Pancreas (tissue), 10 donors: ENCODE measurements at places on chromosomes 12 and 14. TPM values are rescaled to one million over a fixed set of nuclear protein-coding genes. Genes with fewer than 3 reads are reported as not detected.

PCED1B gene
- total RNA-seq: 0.71 TPM

TAS2R14 gene
- total RNA-seq: 0.84 TPM

OTX2 gene
- total RNA-seq: not detected

FOXG1 gene
- total RNA-seq: not detected

SMOC1 gene
- total RNA-seq: 55.7 TPM

TECPR2 gene
- total RNA-seq: 18.2 TPM

OTUB2 gene
- total RNA-seq: 0.54 TPM

ADAMTS20 gene
- total RNA-seq: not detected

CD69 gene
- 0.19 TPM for total RNA-seq

PRIM1 gene
- 3.4 TPM for total RNA-seq

KLRC4 gene
- total RNA-seq: not detected

- DNase-seq: no peak
These were observed 69.4 kb downstream of the ARMH4 start for GRCh38 chr14:58082491-58083098.

DNA sequence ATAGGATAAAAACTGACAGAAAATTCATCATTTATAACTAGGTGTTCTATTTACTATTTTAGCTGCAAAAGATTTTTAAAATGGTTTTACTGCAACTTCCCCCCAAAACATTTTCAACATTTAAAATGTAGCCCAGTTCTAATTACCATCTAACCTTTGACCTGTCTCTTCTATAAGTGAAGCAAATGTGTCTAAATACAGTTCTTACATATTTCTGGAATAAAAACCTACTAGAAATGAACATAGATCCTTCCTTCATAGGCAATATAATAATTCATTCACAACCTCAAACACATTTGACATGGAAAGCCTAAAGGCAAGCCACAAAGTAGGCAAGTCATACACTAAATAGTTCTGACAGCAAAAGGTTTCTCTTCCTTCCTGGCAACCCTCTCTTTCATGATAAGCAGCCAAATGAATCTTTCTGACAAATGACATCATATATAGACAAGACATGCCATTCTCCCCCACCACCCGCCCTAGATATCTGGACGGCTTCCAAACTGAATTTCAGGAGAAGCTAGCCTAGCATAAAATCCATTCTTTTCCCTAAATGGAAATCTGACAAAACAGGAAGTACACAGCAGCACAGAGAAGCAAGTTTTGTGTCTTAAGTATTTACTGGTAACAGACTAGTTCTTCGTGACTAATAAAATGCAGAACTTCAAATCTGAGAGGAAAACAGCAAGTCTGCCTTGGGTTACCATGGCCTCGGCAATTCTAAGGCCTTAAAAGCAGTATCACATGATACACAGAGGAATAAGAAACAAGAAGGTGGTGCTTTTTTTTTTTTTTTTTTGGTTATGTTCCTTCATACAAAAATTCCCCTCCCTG lies 17.2 kb upstream of the ARID4A start:
- DNase-seq: no peak

- DNase-seq: no peak
These were observed 30.1 kb downstream of the PTPRB start for GRCh38 chr12:70607107-70607506.

DNA sequence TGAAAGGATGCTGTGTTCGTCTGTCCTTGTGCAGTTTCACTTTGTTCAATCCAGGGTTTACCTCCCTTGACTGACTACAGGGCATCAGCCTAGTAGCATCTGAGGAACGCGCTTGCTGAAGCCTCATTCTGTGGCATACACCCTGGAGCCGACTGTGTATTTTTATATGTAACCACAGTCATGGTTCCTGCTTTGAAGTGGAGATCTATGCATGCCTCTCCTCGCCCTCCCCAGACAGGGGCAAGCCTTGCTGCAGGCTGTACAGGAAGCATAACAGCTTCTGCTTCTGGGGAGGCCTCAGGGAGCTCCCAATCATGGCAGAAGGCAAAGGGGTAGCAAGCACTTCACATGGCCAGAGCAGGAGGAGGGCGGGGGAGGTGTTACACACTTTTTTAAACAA lies 262.1 kb downstream of the BCL11B start:
- DNase-seq: no peak

GRCh38 chr14:37894463-37894862 lies 299.0 kb downstream of the TTC6 start:
- DNase-seq: no peak

GRCh38 chr12:50073206-50073605 lies 11.9 kb upstream of the SMARCD1 start:
- no peak for DNase-seq

GRCh38 chr14:74945261-74945851 lies 10.0 kb downstream of the PGF start:
- DNase-seq: no peak

DNA sequence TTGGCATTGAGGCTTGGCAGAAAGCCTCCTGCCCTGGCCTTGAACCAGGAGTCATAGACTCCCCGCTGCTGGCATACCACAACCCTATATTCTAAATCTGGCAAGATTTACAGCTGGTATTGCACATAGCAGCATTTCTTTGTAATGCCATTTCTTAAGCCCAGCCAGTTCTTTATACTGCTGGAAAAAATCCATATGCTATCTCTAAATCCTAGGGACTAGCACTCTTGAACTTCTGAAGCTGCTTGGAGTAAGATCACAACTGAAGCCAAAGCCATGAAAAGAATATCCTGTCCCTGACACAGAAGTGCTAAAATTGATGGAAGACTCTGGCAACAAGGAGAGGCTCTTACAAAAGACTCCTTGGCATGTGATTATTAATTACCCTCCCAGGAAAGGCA lies 89.3 kb downstream of the KCNC2 start:
- DNase-seq: no peak

GRCh38 chr12:104600036-104600712 lies 143.4 kb downstream of the CHST11 start:
- no peak for DNase-seq

- DNase-seq: no peak
These were observed 102.1 kb upstream of the FSCB start for GRCh38 chr14:44609201-44609600.

DNA sequence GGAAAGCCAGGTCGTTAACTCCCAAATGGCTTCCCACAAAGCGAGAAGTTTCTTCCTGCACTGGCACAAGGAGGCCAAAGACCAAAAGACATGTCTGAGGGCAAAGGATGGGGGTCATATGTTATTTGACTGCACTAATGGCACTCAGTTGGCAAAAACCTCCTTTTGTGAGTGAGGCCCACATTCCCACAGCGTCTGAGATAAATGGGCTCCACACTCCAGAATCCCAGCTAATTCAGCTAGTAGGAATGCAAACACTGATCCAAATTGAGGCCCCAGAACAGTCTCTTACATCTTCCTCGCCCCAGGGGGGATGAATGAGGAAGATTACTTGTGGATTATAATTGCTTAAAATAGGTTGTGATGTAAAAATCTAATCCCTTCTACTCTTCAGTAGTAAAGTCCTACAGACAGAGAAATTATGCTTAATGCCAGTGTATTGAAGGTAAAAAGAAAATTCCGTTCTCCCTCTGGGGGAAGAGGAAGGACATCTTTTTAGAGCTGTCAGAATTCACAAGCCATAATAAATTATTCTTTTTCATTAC lies 86.4 kb upstream of the PIWIL1 start:
- DNase-seq: no peak

DNA sequence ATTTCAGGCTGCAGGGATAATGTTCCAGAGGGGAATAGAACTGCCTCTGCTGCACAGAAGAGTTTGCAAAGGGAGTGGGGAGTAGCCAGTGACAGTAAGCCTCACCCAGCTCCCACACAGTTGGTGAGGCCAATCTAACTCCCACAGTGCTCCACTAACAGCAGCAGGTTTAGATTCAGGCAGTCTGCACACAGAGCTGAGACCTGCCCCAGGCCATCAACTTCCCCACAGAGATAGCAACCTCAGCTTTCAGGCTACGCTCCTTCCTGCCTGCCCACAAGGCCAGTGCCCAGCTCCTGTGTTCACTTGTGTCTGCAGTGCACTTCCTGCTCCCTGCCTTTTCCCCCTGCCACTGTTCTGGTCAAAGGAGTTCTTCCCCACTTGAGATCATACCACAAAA lies 107.5 kb downstream of the TBC1D30 start:
- DNase-seq: no peak

DNA sequence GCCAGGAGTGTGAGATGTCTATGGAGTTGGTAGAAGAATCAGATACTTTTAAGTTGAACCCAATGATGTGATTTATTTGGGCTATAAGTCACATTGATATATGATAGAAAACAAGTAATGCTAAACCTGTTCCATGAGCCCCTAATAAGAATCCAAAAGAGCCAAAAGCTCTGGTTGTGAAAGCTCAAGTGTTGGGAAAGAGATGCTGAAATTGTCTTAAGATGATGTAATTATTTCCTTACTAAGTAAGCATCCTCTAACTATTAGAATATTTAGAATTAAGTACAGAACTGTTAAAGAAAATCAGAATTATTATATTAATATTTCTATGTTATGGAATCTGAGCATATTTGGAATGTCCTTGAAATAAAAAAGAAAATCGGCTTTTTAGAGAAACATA lies 17.6 kb upstream of the SLC2A13 start:
- DNase-seq: no peak

GRCh38 chr14:81289516-81289915 lies 68.8 kb upstream of the GTF2A1 start:
- no peak for DNase-seq

DNA sequence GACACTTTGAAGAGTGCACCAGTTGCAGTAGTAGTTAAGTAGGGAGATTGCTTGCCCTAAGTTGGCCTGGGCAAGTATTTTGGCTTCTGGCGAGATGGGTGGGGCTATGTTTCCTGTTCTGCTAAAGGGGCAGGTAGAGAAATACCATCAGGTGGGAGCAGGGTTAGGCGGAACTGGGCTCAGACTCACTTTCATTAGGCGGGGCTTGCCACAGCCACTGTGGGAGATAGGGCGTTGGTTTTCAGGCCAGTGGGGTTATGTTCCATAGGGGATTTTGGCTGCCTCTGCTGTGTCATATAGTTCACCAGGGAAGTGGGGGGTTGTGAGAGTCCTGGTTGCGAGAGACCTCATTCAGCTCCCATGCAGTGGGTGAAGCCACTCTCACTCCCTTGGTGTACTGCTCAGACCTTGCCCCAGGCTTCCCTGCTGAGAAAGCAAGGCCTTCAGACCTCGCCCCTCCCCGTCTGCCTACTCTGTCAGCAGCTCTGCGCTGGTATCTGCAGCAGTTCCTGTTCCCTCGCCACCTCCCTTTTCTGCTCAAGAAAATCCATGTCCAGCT lies 43.3 kb downstream of the AEBP2 start:
- DNase-seq: no peak

DNA sequence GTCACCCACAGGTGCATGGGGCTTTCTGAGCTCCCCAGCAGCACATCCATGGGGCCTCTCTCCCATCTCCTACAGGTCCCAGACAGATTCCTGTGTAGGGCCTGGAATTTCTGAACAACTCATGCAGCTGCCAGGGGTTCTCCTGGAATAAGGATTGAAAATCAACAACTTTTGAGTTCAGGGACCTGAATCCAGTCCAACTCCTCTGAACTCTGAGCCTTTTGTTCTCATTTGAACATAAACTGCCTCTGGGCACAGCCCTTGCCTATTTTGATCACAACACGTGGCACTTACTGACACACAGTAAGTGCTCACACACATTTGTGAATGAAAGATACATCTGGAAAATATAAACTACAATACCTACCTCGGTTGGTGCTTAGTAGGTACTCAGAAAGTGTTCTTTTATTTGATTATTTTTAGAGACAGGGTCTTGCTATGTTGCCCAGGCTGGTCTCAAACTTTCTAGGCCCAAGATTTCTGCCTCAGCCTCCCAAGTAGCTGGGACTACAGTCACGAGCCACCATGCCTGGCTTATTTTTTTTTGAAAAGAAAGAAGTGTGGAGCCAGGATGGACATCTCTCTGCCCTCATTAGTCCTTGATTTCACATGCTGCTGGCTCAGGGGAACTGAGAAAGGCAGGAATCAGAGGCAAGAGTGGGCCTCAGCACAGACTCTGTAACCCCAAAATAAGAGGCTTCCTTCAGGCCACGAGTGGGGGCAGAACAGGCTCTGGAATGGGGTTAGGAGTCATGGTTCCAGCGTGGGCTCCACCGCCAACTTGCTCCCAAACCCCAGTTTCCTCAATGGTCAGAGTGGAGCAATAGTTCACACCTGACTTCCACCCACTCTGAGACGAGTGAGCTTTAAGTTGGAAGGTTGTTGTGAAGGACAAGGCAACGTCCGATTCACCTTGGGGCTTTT lies 27.0 kb downstream of the SYNE3 start:
- no peak for DNase-seq

DNA sequence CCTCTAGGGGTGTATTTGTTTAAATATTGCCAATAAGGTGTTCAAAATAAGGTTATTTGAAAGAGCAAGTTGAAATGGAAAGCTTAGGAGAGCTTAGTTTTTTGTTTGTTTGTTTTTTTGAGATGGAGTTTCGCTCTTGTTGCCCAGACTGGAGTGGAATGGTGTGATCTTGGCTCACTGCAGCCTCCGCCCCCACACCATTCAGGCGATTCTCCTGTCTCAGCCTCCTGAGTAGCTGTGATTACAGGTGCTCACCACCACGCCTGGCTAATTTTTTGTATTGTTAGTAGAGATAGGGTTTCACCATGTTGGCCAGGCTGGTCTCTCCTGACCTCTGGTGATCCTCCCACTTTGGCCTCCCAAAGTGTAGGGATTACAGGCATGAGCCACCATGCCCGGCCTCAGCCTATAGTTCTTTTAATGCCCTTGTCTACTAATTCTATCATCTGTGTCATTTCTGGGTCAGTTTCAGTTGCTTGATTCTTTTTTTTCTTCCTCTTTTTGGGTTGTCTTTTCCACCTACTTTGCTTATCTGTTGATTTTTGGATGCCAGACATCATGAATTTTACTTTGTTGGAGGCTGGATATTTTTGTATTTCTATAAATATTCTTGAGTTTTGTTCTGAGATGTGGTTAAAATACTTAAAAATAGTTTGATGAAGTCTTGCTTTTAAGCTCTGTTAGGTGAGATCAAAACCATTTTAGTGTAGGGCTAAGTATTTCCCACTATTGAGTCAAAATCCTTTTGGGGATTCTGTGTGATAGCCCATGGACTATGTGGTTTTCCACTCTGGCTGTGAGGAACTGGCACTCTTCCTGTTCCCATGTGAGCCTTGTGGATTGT lies 18.7 kb downstream of the RCOR1 start:
- DNase-seq: no peak

GRCh38 chr14:94142247-94142646 lies 12.8 kb upstream of the IFI27L2 start:
- DNase-seq: no peak

GRCh38 chr12:88367231-88367630 lies 213.0 kb downstream of the KITLG start:
- no peak for DNase-seq

DNA sequence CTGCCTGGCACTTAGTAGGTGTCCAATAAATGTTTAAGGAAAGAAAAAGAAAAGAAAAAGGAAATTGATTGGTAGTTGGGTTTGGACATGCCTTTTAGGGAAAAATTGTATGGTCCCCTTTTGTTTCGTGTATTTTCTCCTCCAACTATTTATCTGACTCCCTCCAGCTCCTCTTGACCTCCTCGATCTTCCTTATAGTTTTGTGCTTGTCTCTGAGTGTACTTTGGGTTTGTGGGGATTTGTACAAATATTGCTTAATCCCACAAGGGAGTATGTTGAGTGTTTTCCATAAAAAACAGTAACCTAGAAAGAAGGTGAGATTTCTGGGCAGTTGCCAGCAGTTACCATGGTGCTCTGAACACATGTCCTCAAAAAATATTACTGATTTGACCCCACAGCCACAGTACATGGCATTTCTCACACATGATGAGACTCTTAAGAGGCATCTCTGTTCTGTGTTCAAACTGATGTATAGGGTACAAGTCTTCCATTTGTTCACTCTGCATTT lies 15.7 kb downstream of the PLEKHG7 start:
- DNase-seq: no peak

GRCh38 chr14:98914942-98915341 lies 357.1 kb downstream of the BCL11B start:
- no peak for DNase-seq

GRCh38 chr14:81400202-81400678 lies at the start of gene STON2:
Gene STON2 (minus strand): TSS chr14:81400324. CDS start chr14:81398382, 1,942 bp downstream.
- no peak for DNase-seq
